ENCODE measurements at places on chromosomes 4 and X.

GRCh38 chr4:118962540-118962939 is 73.9 kb downstream of the SYNPO2 start:
- DNase-seq = no peak

- no peak for DNase-seq
Measured at GRCh38 chr4:3722446-3723231, 43.5 kb upstream of the ADRA2C start.

DNA sequence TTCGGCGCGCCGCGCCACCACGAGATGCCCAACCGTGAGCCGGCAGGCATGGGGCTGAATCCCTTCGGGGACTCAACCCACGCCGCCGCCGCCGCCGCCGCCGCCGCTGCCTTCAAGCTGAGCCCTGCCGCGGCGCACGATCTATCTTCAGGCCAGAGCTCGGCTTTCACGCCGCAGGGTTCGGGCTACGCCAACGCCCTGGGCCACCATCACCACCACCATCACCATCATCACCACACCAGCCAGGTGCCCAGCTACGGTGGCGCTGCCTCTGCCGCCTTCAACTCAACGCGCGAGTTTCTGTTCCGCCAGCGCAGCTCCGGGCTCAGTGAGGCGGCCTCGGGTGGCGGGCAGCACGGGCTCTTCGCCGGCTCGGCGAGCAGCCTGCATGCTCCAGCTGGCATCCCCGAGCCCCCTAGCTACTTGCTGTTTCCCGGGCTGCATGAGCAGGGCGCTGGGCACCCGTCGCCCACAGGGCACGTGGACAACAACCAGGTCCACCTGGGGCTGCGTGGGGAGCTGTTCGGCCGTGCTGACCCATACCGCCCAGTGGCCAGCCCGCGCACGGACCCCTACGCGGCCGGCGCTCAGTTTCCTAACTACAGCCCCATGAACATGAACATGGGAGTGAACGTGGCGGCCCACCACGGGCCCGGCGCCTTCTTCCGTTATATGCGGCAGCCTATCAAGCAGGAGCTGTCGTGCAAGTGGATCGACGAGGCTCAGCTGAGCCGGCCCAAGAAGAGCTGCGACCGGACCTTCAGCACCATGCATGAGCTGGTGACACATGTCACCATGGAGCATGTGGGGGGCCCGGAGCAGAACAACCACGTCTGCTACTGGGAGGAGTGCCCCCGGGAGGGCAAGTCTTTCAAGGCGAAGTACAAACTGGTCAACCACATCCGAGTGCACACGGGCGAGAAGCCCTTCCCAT is 1.1 kb downstream of the ZIC3 start:
- DNase-seq = no peak

DNA sequence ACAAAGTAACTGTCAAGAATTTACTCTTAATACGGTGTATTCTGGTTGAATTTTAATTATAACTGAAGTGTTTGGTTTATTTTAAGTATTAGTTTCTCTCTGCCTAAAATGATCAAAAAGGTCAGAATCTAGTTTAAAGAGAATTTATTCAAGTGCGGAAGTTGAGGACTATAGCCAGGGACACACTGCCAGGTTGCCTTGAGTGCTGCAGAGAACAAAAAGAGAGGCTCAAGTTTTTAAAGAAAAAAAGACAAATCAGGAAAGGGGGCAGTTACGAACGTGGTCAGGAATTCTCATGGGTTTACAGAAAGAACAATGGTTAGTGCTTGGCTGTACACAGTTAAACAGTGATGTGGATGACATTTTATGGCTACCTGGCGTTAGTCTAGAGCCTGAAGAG is 81.3 kb downstream of the SNX25 start:
- DNase-seq = no peak

DNA sequence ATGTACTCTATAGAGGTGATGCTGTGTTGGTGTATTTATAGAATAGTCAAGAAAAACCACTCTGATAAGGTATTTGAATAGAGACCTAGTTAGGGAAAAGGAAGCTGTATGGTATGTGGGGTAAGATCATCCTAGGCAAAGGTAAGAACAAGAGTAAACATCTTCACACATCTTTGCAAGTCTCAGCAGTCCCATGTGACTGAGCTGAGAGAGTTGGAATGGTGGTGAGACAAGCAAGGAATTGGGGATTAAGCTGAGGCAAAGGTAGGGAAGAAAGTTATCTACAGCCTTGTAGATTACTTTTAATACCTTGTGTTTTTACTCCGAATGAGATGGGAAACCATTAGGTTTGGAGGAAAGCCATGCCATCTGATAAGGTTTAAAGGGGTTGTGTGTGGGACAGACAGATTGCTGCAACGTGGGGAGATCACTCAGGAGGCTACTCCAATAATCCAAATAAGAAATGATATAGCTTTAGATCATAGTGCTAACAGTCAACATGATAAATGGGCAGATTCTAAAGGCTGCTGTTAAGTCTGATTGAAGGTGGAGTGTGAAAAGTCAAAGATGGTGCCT is 31.7 kb upstream of the MANBA start:
- no peak for DNase-seq

DNA sequence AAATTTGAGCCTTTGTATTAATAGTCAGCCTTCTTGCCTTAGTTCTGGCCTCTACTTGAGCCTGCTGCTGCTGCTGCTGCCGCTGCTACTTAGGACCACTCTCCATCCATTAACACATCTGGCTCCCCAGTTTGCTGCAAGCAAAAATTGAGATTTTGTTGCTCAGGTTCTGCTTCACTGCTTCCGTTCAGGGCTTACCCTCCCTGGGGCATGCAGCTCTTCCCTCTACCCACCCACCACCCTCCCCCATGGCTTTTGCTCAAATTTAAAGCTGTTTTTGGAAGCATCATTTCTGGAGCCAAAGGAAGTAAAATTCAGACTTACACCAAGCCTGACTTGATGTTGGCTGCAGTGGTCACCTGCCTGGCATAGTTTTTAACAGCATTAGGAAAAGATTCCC is 28.9 kb upstream of the FRMPD3 start:
- DNase-seq = no peak

DNA sequence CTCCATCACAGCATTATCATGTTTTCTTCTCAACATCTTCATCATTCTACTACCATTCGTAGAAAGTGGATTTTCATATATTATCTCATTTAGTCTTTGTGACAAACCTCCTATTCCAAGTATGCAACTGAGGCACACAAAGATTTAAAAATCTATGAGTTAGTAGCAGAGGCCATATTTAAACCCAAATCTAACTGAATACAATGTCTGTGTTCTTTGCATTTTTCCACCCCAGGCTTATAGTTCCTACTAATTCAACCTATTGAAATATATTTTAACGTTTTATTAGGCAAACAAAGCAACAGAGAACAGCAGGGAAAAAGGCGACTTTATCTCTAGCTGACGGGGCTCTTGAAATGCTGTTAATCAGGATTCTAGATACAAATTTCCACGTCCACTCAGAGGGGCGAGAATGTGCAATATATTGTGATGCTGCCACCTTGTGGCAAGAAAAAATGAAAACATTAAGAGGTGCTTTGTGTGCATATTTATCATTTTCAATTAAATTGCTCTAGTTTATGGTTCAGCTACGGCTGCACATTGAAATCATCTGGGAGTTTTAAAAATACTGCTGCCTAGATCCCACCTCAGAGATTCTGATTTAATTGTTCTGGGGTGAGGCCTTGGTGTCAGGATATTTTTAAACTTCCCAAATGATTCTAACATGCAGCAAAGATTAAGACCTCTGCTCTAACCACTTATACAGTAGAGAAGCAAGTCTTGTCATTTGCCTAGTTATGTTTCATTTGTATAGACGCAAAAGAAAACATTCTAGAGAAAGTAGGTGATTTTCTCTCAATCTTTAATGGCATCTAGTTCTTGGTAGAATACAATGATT is 315.9 kb downstream of the MAPK10 start:
- DNase-seq = no peak

- no peak for DNase-seq
Measured at GRCh38 chrX:97806238-97806637, 922.5 kb downstream of the RPA4 start.

DNA sequence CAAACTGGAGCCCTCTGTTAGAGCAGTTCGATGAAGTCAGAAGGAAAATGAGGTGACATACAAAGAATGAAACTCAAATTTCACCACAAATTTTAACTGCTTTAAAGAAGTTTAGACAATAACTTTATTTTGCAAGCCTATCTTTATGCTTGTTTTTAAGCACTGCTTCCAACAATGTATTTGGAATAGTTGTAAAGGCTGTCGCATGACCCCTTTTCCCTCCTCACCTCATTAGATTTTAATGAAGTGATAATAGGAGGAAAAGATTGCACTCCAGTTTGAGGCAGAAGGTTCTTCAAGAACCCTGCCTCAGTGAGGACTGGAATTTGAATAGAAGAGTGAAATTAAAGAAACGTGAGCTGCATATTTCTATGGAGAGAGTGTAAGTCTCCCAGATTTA is 386.1 kb upstream of the NR3C2 start:
- no peak for DNase-seq

- DNase-seq = no peak
Measured at GRCh38 chr4:13970349-13970748, 342.8 kb upstream of the BOD1L1 start.

- no peak for DNase-seq
Measured at GRCh38 chrX:76148753-76149152, 24.1 kb upstream of the PBDC1 start.

GRCh38 chr4:169420291-169420690 is 149.5 kb upstream of the SH3RF1 start:
- DNase-seq = no peak

- DNase-seq = no peak
Measured at GRCh38 chrX:72461766-72462165, 110.9 kb downstream of the HDAC8 start.

DNA sequence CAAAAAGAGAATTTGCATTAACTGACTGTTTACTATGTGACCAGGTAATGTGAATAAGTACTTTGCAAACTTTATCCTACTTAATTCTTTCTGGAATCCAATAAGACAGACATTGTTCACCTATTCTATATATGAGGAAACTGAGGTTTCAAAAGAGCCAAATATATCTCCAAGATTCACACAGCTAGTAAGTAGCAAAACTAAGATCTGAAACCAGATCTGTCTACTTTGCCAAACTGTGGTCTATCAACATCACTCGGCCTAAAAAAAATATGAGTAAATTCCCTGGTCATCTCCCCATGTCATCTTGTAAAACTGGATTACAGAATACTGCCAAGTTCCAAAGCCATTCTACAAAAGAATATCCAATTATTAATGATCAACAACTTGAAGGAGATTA is 52.8 kb downstream of the ANAPC10 start:
- no peak for DNase-seq

DNA sequence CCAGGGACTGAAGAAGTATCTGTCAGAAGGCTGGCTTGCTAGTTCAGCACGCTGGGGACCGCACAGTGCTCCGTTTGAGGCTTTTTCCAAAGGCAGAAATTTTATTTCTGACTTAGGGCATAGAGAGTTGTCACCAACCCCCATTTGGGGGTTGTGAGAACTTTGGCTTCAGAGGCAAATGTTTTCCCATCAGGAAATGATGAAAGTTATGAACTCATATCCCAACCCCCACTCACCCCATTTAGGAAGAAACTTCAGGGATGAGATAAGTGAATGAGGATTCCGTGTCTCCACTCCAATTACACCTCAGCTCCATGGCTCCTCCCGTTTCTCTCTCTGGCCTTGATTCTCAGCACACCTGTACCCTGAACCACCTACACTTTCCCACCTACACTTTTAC is 4.3 kb upstream of the WDR13 start:
- no peak for DNase-seq

DNA sequence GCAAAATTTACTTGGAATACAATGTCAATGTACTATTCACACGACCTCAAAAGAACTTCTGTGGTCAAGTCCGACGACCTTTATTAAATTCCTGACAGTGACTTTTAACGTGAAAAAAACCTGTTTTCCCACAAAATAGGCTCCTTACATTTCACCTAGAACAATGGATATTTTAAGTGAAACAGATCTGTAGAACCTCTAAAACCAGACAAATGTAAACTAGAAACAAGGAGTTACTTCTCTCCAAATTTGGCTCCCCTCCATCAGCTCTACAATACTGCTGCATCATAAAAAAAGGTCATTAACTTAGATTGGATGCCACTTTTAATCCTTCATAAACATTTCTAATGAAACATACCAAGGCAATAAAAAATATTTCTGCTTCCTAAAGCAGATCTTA is 1.2 kb downstream of the NEK1 start:
- DNase-seq = no peak

- no peak for DNase-seq
Measured at GRCh38 chrX:6959006-6959405, 188.5 kb upstream of the STS start.

DNA sequence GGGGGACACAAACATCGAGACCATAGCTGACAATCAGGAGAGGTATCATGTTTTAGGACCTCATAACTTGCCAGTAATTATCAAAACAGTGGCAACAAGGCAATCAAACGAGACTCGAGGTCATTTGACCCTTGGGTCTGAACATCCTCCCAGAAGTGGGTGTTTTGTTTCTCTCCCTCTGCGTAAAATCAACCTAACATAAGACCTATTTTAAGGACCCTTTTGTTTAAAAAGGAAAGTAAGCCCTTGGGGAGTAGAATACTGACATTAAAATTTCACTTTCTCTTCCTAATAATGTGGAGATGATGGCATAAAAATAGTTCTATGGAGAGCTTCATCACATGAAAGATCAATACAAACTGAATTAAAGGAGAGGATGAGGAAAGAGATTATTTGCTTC is 106.2 kb upstream of the PUDP start:
- DNase-seq = no peak

DNA sequence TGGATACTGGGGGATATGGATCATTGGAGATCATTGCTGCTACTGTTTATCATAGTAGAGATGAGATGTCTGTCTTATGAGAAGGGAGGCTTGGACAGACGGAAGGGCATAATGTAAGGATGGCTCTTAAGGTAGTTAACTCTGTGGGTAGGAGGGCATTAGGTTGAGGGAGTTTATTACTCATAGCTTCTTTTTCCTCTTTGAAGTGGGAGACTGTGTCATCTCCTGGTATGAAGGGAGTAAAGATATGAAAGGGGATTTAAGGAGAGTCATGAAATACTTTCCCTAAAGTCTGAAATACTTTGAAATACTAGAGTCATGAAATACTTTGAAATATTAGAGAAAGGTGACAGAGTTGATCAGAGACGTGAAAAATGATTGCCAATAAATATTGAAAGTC is 255.5 kb upstream of the PITX2 start:
- no peak for DNase-seq

- no peak for DNase-seq
Measured at GRCh38 chr4:58658701-58659100, 1548.5 kb upstream of the IGFBP7 start.

- no peak for DNase-seq
Measured at GRCh38 chr4:40349561-40350198, 14.5 kb downstream of the CHRNA9 start.

DNA sequence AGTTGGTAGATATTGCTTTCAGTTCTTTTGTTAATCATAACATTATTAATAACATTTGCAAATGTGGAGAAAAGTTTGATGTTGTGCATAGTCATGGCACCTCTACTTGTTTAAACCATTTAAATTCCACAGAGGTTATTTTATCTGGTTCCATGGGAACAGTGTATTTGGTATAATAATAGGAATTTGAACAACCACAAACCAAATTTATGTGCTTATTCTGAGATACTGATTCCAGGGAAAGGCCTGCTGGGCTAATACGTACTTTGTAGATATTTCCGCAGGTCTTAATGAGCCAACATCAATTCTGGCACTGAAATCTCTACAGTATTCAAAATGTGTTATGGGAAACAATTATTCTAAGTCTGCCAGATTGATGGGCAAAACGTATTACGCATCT is 319.0 kb downstream of the DKK2 start:
- DNase-seq = no peak
